ENCODE measurements at places on chromosomes 6 and 20.

- DNase-seq = peak; percentile 71
Observed at GRCh38 chr6:143187238-143187923, 126.7 kb downstream of the AIG1 start.

GRCh38 chr6:142395768-142396231, 94.0 kb downstream of the ADGRG6 start:
- peak; percentile 47 for DNase-seq

GRCh38 chr20:46827718-46828458, 66.8 kb upstream of the EYA2 start:
- DNase-seq = no peak

DNA sequence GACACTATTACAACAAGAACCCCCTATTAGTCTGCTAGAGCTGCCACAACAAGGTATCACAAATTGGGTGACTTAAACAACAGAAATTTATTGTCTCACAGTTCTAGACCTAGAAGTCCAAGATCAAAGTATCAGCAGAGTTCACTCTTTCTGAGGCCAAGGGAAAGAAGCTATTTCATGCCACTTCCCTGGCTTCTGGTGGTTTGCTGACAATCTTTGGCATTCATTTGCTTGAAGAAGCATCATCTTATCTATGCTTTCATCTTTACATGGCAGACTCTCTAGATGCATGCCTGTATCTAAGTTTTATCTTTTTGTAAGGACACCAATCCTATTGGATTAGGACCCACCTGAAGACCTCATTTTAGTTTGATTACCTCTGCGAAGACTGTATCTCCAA, 296.8 kb upstream of the MARCKS start:
- DNase-seq = no peak

GRCh38 chr6:126764671-126765070, 353.8 kb upstream of the RSPO3 start:
- DNase-seq = no peak

DNA sequence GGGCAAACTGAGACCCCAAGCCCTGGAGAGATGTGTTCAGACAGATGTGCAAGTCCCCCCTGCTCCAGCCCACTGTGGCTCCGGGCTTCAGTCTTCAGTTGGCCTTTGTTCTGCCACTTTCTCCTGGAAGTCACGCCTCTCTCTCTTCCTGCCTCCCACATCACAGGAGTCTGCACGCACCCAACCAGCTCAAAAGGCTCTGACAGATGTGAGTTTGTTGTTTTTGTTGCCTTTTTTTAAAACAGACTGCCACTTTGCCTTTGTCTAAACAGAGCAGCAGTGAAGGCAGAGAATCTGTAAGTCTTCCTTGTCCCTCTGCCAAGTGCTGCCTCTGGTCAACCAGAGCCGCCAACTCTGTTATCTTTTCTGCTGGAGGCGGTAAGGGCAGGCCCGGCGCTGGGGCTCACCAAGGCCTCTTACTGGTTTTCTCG, 149.7 kb downstream of the TFAP2C start:
- peak; percentile 28 for DNase-seq

- DNase-seq = no peak
Observed at GRCh38 chr6:67935976-67936477, 699.1 kb upstream of the ADGRB3 start.

DNA sequence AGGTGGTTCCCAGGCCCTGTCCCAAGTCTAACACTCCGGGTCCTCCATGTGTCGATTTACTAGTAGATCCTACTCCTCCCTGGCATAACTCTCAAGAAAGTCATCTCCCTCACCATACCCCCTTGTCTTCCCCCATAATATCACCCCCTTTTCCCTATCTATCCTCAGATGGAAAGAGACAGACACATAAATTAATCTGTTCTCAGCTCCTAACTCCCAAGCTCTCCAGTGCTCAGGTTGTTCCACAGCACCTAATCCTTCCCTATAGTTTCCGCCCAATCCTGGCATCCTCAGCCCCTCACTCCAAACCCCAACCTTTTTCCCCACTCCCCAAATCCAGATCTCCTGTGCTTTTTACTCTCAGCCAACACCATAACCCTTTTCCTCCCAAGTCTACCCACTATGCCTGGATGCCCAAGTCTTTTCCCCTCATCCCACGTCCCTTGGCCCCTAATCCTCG, 808 bp downstream of the ILRUN start:
- no peak for DNase-seq

DNA sequence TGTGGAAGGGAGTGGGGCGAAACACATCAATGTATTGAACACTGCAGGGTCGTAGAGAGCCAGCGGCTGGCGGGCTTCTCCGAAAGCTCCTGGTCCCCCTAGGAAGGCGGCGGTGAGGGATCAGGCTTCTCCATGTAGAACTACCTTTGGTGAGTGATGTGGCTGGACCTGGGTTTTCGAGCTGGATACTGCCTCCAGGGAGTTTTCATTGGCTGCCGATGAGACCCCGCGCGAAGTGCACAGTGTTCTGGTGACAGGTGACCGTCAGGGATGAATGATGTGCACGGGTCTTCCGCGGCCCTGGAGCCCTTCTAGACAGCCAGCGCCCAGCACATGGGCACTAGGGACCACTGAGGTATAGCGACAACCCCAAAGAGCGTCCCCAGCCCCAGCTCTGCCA, 16.4 kb downstream of the ABT1 start:
- no peak for DNase-seq

GRCh38 chr6:40925341-40925740, 113.7 kb downstream of the UNC5CL start:
- DNase-seq = no peak

DNA sequence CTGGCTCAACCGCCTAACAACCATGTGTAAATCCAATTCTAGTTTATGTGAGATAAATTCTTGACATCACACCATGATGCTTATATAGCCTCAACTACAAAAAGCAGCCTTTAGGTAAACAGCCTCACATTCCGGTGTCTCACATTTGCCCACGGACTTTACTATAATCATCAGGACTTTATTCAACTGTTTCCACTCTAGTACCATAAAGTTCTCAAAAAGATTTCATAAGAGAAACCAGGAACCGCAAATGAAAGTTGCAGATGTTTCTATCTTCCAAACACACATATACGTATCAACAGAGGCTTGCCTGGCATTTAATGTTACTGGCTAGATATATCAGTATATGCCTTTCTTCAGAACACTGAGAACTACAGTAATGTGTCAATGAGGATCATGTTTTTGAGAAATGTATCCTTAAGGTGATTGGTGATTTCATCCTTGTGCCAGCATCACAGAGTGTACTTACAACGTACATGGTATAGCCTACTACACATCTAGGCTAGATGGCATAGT, 80.0 kb downstream of the EPB41L2 start:
- no peak for DNase-seq

- DNase-seq = no peak
Observed at GRCh38 chr6:77011929-77012545, 451.3 kb downstream of the HTR1B start.

DNA sequence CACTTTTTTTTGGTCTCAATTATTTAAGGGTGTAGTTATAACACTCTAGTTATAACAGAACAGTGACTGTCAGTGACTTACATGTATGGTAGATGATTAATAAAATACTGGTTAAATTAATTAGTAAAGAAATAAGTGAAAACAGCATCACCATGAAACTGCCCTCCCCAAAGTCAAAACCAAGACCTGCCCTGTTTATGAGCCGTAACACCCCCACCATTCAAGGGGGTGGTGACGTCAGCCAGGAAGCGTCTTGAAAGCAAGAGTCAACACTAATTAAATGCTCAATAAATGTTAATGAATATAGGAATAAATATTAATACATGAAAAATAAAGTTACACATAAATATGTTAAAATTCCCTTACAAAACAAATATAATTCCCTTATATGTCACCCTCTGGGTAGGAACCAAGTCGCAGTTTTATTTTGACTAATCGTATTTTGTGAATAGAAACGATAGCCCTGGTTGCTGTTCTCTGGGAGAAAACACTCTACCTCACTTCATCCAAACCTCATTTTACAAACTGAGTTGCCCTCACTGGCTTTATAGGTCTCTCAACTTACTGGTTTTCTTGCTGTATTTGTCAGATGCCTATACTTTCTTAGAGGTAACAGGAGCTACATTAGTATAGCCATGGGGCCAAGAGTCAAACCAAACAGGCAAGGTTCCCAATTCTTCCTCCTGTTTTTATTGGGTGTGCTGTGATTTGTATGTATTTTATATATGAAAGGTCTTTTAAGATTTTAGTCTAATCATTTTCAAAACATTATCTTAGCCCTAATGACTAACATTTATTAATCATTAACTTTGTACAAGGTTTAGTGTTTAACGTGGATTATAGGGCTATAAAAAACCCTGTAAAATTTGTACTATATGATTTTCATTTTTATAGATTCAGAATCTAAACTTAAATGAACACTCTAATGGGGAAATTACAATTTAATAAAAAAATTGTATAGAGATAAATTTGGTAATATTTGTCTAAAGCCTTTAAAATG, 227.9 kb upstream of the IRAK1BP1 start:
- DNase-seq = no peak

DNA sequence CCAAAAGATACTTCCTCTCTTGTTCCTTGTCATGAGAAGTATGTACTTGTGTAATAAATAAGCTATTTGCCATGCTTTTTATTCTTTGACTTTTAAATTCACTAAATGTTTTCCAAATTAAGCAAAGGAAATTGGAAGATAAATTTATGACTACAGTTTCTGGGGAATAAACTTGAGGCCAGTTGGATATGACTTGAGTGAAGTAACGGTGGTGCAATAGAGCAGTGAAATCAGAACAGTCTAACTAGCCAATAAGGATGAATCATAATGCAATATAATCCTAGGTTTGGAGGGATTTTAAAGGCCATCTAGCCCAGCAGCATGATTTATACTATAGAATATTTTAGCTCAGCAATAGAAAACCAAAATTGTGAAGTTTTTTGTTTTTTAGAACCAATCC, 183.8 kb upstream of the TCF21 start:
- no peak for DNase-seq

GRCh38 chr6:111743862-111744692, 129.2 kb downstream of the FYN start:
- no peak for DNase-seq

GRCh38 chr20:22946596-22946995, 88.5 kb upstream of the SSTR4 start:
- no peak for DNase-seq

- peak; percentile 52 for DNase-seq
Observed at GRCh38 chr6:40715570-40716403, 128.6 kb upstream of the LRFN2 start.

- DNase-seq = no peak
Observed at GRCh38 chr20:62864207-62864606, 2.6 kb upstream of the TCFL5 start.

DNA sequence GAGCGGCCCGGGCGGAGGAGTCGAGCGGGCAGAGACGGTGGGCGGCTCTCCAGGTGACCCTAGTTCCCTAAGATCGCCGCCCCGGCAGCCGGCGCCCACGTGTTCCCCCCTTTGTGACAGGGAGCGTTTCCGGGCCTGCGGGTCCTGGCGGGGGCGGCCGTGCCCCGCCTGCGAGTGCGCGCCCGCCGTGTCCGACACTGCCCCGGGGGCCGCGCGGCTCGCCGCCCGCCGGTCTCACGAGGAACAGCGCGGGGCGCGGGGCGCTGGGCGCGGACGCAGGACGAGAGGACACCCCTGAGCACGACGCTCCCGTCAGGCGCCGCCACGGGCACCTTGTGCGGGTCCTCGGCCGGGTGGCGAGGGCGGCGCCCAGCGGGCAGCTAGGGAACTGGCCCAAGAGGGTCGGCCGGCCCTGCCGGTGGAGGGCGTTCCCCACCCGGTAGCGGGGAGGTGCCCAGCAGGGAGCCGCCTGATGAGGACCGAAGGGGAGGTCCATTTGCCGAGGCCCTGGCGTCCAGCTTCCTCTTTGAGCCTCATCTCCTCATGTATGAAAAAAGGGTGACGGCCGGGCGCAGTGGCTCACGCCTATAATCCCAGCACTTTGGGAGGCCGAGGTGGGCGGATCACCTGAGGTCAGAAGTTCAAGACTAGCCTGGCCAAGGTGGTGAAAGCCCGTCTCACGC, at the start of gene VARS1:
Gene VARS1, minus strand, starts transcription at position 137 of the 683 bp plus-strand sequence. CDS start 535 bp downstream, outside the sequence.
- peak; percentile 93 for DNase-seq

DNA sequence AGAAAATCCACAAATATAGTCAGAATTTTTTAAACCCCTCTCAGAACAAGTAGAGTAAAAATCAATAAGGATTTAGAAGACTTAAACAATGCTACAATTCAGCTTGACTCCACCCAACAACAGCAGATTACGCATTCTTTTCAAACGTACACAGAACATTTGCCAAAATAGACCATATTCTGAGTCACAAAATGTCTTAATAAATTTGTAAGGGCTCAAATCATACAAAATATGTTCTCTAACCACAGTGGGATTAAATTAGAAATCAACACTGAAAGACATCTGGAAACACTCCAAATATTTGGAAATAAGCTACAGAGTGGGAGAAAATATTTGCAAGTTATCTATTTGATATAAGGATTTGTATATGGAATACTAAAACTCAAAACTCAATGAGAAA, 164.2 kb upstream of the AKAP12 start:
- DNase-seq = no peak

DNA sequence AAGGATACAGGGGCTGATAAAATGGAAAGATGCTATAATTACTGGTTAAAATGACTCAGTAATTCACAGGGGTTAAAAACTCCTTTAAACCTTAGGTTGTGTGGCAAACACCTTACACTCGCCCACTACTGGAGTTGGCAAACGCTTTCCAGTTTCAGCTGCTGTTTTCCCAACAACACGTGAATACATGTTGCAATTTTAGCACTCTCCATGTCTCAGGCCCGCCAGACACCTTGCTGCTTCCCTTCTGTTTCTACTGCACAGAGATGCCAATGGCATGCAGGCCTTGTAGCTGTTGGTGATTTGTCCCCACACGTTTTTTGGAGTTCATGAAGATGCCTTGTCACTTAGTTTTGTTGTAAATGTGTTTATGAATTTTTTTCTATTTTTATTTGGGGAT, 5.3 kb upstream of the TTPAL start:
- DNase-seq = no peak

- no peak for DNase-seq
Observed at GRCh38 chr20:37377346-37378081, 31.6 kb downstream of the SRC start.

DNA sequence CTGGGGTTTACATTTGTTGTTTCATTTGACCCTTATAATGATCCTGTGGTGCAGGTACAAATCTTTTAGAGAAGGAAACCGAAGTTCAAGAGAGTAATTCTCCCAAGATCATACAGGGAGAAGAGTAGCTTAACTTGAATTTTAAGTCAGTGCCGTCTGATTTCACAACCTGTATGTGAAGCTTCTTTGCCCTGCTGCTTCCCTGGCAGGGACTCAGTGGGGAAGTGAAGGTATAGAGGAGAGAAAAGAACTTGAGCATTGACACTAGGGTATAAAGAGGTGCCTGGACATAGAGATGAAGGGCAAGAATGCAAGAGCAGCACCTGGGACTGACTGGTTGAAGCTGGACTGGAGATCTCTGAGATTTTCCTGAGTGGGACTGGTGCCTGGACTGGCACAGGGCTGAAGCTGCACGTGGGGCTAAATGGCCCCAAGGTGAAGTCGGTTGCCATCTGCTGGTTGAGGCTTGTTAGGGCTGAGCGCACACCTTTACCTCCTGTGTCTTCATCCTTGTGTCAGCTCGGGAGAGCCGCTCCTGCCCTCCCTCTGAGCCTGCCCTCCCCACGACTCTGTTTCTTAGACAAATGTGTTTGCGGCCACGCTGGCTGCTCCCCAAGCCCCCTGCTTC, 41.8 kb downstream of the FARS2 start:
- peak; percentile 65 for DNase-seq

All from cardiac muscle cell (in vitro differentiated cells and primary cell).